Coronary artery (tissue), 2 donors: ENCODE measurements at places on chromosomes 7 and 10.
A peak's percentile ranks its signal among the peaks of the same experiment; 100 is the strongest.

- peak; percentile 76 for DNase-seq
These were observed 6.9 kb downstream of the ITPRIP start for GRCh38 chr10:104331208-104331838.

DNA sequence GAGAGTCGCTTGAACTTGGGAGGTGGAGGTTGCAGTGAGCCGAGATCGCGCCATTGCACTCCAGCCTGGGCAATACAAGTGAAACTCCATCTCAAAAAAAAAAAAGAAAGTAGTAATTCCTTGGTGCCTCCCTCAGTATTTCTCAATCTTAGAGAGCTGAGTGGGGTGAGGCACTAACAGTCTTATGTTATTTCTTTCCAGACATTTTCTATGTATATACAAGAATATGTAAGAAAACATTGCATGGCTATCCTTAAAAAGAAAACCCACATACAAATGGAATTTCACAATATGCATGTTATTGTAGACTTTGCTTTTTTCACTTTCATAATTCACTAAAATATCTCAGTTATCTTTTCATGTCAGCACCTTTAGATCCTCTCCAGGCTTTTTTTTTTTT, 13.6 kb upstream of the SLF2 start:
- DNase-seq, result no peak

DNA sequence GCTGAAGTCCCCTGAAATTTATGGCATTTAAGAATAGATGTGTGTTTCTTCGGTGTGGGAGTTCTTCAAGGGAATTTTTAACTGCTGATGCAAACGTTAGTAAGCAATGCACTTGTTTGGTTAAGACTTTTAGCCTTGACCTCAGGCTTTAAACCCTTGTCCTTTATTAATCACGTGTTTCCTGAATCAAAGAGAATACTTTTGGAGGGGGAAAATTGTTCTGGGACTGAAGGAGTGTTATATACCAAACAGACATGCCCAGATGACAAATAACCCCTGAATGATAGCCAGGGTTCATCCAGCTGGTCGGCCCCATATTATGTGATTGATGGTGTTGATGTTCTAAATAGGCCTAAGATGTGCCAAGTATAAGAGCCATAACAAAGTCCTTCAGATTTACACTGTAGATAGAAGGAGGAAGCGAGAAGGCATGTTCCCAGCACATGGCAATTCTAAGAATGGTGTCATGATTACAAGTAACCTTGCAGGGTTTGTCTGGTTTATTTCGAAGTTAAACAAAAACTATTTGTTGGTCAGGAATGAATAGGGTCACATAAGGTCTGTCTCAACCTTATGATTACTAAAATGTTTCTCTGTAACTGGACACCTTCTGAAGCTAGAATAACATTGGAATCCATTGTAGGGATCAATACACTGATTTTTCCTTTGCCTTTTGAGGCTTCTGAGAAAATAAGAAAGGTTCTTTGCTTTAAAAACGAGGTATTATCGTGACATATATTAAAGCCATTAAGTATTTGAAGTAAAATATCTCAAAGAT, 124.2 kb upstream of the SEM1 start:
- no peak for DNase-seq

DNA sequence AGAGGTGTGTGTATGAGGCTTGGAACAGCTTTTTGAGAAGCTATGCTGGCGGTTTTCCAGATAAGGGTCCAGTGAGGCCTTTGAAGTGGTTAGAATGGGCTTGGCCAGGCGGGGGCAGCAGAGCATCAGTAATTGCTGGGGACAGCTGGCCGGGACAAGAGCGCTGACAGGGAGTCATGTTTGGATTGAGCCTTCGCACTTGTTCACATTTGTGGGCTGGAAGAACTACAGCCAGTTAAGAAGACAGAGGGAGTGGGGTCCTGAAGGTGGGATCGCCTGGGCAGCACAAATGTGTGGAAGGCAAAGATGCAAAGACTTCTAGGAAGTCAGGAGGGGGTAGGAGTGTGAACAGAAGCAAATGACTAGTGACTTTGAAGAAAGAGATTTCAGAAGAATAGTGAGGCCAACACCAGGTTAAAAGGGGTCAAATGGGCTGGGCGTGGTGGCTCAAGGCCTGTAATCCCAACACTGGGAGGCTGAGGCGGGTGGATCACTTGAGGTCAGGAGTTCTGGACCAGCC, 12.7 kb upstream of the SDHAF3 start:
- peak; percentile 76 for DNase-seq

DNA sequence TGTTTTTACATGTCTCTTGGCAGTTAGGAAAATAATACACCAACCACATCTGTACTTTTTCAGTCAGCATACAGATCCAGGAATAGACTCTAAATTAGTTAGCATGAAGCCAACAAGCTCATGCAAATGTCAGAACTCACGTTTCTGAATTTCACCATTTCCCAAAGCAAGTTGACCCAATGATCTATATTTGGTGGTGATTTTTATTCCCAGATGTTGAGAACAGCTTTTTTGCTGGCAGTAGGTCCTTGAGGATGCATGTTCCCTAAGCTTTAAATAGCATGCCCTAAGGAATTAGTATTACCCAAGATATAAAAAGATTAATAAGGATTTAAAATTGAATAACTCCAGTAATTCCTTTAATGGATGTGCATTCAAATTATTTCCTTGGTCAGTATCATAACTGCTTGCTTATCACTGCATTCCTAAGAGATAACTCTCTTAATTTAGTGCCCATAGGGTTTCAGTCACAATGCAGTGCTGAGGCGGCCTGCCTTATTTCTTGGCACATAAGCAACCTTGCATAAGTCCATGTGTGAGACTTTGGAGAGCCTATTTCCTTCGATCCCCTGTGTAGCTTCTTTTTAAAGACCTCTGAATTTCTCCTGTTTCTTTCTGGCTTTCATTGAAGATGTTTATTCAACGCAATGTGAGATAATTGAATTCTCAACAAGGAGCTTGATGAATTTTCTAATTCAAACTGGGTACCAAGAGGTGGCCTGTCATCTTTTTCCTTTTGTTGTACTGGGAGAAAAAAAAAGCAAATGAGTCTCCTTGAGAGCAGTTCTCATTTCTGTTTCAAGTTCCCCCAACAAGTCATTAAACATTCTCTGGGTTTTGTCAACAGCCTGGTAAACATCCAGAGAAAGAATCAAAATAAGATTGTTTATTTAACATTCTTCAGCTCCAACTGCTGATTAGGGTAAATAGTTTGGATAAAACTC, 135.3 kb upstream of the MEOX2 start:
- DNase-seq, result no peak

DNA sequence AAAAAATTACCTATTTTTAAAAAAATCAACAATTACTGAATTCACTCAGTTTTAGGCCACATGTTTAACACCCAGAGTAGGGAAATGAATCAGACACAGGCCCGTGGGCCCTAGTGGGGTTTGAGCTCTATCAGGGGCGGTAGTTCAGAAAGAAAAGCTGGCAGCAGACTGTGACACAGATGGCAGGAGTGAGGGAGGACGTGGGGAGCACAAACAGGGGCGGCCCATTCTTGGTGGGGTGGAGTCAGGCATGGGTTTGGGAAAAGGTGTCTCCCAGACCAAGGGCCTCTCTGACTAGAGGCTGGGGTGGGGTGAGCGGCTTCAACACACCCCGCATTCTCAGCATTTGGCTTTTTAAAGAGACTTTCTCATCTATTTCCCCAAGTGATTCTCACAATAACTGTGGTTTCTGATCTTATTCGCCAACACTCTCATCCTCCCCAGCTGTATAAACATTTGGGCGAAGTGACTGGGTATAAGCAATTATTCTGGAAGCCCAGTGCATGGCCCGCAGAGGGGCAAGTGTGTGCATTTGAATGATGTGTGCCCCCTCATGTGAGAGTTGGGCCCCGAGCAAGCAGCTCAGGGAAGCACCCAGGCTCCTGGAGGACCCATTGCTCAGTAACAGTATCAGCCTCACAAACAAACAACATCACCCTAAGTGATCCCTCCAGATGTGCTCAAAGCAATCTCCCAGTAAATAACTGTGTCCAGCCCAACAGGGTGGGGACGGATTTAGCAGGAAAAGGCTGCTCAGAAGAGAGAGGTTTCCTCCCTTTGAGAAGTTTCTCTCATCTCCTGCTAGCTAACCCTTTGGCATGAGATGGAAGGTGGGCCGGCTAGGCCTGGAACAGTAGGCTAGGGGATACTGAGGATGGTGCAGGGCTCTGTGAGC, 437.6 kb upstream of the ZMIZ1 start:
- DNase-seq, result peak; percentile 70

GRCh38 chr7:6202117-6202516, 70.3 kb downstream of the CYTH3 start:
- DNase-seq, result no peak

DNA sequence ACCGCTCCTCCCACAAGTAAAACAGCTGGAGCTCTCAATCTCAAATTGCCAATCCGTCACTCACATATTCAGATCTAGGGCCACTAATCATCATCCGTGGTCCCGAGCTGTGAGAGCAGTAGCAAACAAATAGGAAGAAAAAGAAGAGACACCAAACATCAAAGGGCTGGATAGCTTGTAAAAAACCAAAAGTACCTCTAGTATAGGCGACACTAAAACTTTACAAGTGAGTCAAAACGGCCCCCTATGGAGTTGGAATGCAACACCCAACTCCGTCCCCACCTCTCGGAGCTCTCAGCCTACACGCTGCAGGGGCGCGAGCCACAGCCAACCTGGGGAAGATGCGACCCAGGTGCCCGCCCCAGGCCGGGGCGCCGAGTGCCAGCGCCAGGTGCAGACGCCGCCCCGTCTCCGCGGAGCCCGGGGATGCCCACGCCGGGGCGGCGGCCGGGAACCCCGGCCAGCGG, 581 bp downstream of the FAM3C start:
- DNase-seq, result no peak

- no peak for DNase-seq
These were observed 36.1 kb downstream of the PSAP start for GRCh38 chr10:71814922-71815411.

DNA sequence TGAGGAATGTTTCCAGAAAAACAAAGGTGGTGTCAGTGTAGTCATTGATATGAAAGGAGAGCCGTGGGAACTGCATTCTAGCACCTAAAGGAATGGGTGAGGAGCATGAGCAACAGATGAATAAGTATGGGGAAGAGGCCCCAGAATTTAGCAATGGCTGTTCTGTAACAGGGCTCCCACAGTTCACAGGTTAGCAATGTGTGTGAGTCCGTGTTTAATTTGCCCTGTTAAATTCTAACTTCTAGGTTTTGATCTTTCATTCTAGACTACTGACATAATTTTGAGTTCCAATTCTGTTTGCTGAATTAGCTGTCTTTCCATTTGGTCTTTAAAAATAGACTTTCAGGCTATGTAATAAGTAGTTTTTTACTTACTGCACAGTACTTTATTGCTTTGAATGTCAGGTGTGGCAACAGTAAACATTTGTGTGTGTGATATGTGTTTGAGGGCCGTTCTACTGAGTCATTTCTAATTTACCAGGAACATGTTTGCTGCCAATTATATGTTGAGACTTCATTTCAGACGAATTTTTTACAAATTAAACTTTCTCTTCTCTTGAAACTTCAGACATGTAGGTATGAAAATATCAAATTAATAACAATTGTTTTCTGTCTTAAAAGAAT, 8.8 kb downstream of the STK17A start:
- no peak for DNase-seq

DNA sequence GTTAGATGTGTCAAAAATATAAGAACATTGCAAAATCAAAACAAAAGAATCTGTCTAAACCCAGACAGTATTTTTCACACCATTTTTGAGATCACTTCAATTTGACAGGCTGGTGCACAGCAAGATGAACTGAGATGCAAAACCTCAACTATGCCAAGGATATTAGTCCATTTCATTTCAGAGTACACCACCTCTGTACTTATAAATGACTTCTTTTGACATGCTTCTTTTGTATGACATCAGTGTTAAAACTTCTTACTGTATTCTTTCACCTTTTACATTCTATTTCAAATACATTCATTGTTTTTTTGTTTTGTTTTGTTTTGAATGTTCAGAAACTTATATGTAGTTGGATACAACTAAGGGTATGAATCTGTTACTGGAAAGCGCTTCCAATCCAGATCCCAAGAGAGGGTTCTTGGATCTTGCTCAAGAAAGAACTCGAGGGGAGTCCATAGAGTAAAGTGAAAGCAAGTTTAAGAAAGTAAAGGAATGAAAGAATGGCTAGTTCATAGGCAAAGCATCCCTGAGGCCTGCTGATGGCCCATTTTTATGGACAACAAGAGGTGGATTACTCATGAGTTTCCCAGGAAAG, 23.5 kb upstream of the GPR141 start:
- DNase-seq, result no peak

GRCh38 chr7:90596671-90597562, 796 bp downstream of the CDK14 start:
- DNase-seq, result no peak

DNA sequence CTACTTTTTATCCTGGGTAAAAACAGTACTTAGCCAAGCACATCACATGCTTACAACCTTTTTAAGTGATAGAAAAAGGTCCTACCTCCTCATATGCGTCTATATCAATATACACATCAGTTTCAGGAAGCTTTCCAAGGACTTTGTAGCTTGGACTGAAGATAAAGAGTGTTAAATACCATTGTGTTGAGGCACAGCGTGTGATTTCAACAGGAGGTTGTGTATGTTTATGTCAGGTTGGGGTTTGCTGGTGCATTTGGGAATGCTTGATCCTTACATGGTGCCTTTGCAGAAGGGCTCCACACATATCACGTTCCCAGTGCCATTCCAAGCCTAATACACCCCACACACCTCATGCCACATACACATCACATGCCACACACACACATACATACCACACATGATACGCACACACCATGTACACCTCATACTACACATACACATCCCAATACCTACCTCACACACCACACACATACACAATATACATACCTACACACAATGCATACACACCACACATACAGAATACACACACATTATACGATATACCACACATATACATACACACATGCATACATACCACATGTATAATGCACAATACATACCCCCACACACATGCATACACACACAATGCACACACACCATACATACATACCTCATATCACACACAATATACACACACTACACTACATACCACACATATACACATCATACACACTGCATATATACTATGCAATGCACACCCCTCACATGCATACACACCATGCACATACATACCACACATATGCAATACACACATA, 33.1 kb downstream of the PSMC2 start:
- no peak for DNase-seq

DNA sequence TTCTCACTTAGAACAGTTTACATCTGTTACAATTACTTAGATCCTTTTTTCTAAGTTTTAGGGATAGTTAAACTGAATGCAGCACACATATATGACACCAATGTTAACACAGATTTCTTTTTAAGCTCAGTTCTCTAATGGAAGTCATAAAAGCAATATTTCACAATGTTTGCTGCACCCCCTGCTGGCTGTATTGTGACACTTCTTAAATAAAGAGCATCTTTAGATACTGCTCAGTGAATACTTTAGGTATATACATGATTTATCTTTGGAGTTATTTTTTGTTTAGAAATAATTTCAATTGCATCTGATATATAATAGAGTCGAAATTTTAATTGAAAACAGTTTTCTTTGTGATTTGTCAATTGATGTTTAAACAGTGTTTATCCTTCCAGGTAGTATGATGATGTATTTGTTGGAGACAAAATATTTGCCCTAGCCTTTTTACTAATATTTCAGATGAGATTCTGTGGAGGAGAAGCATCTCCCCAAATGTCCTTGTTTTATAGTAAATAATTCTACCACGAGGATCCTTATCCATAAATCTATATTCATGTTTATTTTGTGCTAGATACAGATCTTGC, 174.4 kb downstream of the ST7 start:
- DNase-seq, result no peak
